T-helper 2 cell treated with Interferon-gamma antibody and Interleukin-4, amounts not matched to agents 100 ng/mL and 5 ng/mL, for 36 hours (primary cell): ENCODE measurements at places on chromosomes 6 and 20. TPM values are rescaled to one million over a fixed set of nuclear protein-coding genes. Genes with fewer than 3 reads are reported as not detected.

The SEMG1 gene
- total RNA-seq = not detected in 2 replicates

The PRDM1 gene
- 55.9 and 56.8 TPM in 2 replicates for total RNA-seq

The MYBL2 gene
- 102 and 104 TPM in 2 replicates for total RNA-seq

The RAB44 gene
- 0.07 TPM in 2 replicates for total RNA-seq

The PLA2G7 gene
- not detected in 2 replicates for total RNA-seq

The C20orf202 gene
- 0.11 TPM in 1 of 2 replicates, not detected in the other for total RNA-seq

The GATA5 gene
- total RNA-seq = not detected in 2 replicates

The PHACTR3 gene
- not detected in 2 replicates for total RNA-seq

The PTCRA gene
- not detected in 2 replicates for total RNA-seq

The GINM1 gene
- total RNA-seq = 15.1 and 17.7 TPM in 2 replicates

The GGT7 gene
- 10.2 and 11.6 TPM in 2 replicates for total RNA-seq

The TPBG gene
- not detected in 2 replicates for total RNA-seq

The TMEM200A gene
- total RNA-seq = 2.6 and 3.3 TPM in 2 replicates

The SIRPG gene
- total RNA-seq = 65.4 and 68.0 TPM in 2 replicates

The GLP1R gene
- not detected in 2 replicates for total RNA-seq

The COL11A2 gene
- 0.59 and 0.77 TPM in 2 replicates for total RNA-seq

The CTAGE9 gene
- total RNA-seq = not detected in 2 replicates

The WFDC13 gene
- not detected in 2 replicates for total RNA-seq

The CGA gene
- total RNA-seq = not detected in 2 replicates

The SNRNP48 gene
- 14.8 and 15.5 TPM in 2 replicates for total RNA-seq

The ADGB gene
- total RNA-seq = not detected in 2 replicates

The ADGRF5 gene
- total RNA-seq = not detected in 2 replicates

The PTPRT gene
- not detected in 2 replicates for total RNA-seq

The XRN2 gene
- total RNA-seq = 69.5 and 70.9 TPM in 2 replicates

The JPH2 gene
- total RNA-seq = not detected in 2 replicates

The TOP1 gene
- total RNA-seq = 78.9 and 80.9 TPM in 2 replicates

The RNF39 gene
- total RNA-seq = not detected in 2 replicates

The SULF2 gene
- total RNA-seq = 0.66 and 1.1 TPM in 2 replicates

The ADGRF1 gene
- total RNA-seq = not detected in 2 replicates
